ENCODE measurements at places on chromosomes 5 and 9.

DNA sequence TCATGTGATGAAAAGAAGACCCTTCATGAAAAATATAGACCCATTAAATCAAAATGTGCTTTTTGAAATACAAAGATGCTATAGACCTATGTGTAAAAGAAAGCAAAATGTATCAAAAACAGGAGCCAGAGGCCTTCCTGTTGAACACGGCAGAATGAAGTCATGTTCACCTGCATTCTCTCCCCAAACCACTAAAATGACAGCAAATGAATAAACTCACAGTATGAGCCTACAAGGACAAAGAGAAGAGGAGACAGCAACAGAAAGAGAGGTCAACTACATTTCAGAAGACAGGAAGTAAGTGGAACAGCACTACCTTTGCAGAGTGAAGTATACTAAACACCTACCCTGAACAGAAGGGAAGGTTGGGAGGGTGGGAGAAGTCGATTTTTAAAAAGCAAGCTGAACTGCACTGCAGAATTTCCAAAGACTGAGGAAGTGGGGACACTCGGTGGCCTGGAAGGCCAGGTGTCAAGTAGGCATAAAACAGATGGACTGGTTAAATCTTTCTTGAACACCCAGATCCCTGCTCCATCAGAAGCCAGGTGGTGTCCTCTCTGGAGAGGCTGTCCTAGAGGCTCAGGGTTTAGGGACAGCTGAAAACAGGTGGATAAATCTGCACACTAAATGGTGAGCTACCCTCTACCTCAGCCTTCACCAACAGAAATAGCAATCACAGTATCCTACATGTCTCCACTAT lies 48.9 kb downstream of the MED27 start:
- DNase-seq: no peak

DNA sequence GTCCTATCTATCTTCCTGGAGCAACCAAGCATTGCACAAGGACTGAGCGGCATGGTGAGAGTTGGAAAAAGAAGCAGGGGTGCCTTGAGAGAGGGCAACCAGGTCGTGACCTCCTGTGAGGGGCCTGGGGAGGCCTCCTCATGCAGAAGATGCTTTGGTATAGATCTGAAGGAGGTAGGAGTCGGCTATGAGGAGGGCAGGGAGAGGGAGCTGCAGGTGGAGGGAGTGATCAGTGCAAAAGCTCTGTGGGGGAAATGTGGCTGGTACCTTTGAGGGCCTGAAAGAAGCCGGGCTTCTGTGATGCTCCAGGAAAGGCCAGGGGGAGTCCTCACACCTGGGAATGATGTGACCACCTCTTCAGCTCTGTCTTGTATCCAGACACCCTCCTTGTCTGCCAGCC lies 3.6 kb upstream of the SLC25A48 start:
- DNase-seq: no peak

DNA sequence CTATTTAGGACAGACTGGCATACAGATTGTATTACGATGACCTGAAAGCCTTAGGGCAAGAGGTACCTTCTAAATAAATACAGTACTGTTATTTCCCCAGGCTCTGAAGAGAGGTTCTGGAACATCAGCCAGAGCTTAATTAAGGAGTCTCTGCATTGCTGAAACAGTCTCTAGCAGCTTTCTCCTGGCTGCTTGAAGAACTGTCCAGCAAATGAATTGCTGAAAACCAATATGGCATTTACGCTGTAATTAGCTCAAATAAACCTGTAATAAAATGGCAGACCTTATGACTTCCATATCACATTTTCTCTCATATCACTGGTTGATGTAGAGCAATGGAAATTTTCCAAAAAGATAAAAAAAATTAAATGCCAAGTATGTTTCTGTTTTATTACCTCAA lies 636.3 kb downstream of the GABRG2 start:
- no peak for DNase-seq

DNA sequence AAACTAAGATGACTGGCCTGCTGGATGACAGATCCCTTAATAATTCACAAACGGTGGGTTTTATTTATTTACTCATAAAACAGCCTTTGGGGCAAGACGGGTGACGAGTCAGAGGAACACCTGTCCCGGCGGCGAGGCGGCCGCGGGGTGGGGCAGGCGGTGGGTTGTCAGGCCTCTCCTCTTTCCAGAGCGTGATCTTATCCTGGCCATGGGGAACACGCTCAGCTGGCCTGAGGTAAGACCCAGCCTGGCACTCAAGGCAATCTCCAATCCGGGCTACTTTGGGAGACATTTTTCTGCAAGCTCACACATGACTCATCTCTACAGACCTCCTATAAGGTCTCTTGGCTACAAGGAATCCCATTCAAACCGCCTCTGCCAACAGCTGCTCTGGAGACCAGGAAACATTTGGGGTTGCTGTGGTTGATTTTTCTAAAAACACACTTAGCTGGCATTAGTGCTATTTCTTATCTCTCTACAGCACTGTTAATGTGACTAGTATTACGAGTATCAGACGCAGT lies 6.3 kb downstream of the RAPGEF1 start:
- no peak for DNase-seq

- DNase-seq: no peak
These were observed 176.9 kb downstream of the BNC2 start for GRCh38 chr9:16693616-16694015.

DNA sequence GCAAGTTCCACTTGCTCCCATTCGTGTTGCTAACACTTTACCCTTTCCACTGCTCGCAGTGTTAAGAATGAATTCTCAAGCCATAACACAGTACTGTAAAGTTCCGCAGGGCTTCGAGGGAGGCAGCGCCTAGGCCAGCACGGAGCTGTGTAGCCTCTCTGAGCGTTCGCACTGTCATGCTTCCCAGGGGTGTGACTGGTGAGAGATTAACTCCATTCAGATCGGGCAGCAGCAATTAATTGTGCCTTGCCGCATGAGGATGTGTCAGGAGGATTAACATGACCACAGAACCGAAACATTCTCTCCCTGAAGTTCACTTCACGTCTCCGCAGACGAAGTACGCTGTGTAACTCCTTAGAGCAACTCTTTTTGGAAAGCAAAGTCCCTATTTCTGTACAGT lies 23.2 kb downstream of the ZBTB34 start:
- DNase-seq: no peak

- no peak for DNase-seq
These were observed 209.7 kb upstream of the PRR16 start for GRCh38 chr5:120254385-120254784.

DNA sequence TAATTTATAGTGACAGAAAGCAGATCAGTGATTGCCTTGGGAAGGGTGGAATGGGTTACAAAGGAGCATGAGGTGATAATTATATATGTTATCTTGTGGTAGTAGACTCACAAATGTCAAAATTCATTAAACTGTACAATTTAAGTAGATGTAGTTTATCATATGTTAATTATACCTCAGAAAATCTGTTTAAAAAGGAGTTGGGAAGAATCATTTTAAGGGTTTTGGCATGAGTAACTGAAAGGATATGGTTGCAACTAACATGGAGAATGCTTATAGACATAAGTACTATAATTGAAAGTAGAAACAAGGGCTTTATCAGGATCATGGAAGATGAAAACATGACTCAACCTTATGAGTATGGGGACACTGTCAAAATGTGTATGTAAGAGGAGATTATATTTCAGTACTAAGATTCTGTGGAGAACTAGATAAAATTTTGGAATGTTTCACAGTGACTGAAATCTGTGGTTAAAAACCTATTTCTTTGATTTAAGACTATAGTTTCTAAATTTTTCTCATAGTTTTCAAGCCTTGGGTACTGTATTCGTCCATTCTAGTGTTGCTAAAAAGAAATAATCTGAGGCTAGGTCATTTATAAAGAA lies 73.3 kb downstream of the FCHO2 start:
- DNase-seq: no peak

DNA sequence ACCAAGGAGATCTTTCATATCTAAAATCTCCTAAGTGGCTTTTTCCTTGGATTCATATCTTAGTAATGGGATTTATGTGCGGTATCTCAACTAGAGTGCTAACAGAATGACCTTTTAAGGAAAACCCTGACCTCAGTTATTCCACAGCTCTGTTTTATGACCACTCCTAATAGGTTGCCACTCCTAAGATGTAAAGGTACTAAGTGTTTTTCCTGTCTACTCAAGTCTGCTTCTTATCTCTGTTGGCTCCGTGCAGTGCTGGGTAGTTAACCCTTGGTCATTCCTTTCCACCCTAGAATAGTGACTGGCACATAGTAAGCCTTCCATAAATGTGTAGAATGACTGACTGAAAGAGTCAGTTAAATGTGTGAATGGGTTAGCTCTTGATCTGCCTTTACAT lies 161.4 kb downstream of the DOCK2 start:
- DNase-seq: no peak

DNA sequence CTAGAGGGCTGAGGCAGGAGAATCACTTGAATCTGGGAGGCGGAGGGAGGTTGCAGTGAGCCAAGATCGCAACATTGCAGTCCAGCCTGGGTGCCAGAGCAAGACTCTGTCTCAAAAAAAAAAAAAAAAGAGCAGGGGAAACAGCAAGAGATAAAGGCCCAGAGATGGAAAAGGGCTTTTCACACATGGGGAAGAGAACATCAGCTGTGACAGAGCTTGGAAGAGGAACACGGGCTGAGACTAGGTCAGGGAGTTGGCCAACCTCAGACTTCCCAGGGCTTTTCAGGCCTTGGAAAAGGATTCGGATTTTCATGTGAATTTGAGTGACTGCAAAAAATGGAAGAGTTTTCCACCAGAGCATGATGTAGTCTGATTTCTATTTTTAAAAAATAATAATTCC lies 232.0 kb upstream of the NFIL3 start:
- no peak for DNase-seq

DNA sequence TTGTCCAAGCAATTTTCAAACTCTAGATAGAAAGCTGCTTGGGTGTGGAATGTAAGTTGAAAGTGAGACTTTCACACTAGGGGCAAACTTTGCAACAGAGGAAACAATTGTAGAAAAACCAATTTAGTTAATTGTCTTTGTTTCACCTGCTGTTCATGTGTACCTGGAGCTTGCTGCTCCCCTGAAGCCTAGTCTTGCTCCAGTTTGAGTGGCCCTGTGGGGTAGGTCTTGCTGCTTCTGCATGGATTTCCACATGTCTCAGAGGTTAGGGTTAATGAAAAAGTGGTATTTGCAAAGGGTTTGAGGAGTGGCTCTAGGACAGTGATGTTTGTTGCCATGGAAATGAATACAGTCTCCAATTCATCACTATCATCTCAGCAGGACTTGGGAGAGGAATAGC lies 182.2 kb downstream of the FSTL4 start:
- no peak for DNase-seq

DNA sequence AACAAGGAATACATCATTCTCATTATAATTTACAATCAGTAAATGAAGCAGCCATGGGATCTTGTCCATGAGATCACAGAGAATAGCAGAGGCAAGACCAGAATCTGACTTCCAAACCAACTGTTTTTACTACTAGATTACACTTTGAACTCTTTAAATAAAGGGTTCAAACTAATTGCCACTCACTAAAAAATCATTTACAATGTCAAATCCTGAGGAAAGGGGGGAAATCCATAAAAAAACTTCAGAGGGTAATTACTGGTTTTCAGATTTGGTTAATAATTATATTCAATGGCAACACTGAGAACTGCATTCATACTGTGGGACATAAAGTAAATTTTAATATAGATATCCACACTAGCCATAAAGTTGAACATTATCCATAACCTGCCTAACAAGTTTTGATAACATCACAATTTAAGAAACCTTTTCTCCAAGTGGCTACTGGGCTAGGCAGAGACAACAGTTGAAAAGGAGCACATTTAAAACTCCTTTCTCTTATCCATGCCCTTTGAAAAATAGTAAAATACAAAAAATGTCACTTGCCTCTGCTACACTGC lies 15.9 kb downstream of the PLPP1 start:
- no peak for DNase-seq

- DNase-seq: no peak
These were observed 324.7 kb downstream of the FAM170A start for GRCh38 chr5:119954106-119954505.

DNA sequence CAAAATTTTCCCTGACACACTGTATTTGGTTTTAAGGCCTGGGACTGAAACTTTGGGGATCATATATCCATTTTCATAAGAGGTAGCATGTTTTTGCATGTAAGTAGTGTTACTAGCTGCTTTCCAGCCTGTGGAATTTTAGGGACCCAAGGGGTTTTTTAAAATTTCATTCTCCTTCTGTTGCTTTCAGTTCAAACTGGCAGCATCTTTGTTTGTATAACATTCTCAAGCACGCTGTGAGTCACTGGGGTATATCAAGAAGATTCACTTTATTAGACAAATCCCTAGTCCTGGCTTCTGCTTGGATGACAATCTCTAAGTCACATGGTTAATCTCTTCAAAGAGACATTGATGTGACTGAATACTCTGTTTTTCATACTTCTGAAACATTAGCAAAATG lies 479.0 kb downstream of the CYLC2 start:
- no peak for DNase-seq

- DNase-seq: no peak
These were observed 74.3 kb downstream of the KIAA0825 start for GRCh38 chr5:94544031-94544650.
